ENCODE measurements at places on chromosomes 5 and 9. TPM values are rescaled to one million over a fixed set of nuclear protein-coding genes. Genes with fewer than 3 reads are reported as not detected.

The SPINK1 gene
- polyA plus RNA-seq: 45.8 TPM

The C5orf52 gene
- not detected for polyA plus RNA-seq

DNA sequence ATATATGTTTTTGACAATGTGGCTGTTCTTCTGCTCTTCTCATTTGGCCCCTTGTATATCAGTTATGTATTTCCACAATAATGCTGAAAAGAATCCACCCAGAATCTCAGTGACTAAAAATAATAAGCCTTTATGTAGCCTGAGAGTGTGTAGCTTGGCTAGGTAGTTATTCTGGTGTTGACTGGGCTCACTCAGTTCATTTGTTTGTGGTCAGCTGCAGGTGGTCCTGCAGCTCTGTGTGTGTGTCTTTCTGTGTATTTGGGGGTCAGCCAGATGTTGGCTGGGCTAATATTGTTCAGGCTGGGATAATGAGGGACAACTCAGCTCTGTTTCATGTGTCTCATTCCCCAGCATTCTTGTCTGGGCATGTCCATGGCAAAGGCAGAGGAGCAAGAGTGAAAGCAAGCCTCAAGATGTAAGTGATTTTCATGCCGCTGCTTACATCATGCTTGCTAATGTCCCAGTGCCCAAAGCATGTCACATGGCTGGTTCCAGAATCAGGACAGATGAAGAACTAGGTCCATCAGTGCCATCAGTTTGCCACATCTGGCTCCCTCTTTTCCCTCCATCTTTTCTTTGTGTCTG lies 162.8 kb downstream of the KCTD16 start:
- no peak for DNase-seq

The SLC4A9 gene
- polyA plus RNA-seq: 12.4 TPM

DNA sequence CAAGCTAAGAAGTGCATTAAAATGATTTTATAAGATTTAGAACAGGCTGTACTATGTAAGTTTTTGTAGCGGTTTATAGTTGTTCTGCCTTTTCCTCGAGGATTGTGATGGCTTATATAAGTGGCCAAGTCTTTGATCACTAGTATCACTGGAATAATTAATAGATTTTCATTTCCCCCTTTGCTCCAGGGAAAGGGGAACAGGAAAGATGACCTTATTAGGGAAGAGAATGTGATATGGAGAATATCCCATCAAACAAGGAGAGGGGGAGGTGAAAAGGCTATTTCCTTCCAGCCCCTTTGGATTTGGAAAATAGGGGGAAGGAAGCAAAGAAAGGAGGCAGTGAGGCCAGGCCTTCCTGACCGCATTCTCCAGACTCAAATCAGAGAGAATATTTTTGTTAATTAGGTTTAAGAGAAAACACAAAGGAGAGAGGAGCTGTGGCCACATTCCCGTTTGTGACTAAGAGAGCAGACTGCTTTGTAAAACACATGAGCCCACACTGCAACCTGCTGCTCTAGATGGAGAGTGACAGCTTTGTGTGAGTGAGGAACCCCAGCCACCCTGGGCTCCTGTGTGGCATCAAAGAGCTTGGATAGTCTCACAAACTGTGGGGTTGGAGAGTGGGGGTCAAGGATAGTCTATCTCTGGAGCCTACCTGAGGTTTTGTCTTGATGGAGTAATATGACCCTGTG lies 359.5 kb downstream of the DTWD2 start:
- no peak for DNase-seq
